Stimulated activated effector memory CD8-positive, alpha-beta T cell treated with anti-CD3 and anti-CD28 coated beads, Interleukin-12 subunit alpha, Interleukin-12 subunit beta, amount 100 ng/mL, for 72 hours (primary cell): ENCODE measurements at places on chromosomes 6 and 20.

- DNase-seq = no peak
Measured at GRCh38 chr20:13222319-13222716, 1.2 kb downstream of the ISM1 start.

DNA sequence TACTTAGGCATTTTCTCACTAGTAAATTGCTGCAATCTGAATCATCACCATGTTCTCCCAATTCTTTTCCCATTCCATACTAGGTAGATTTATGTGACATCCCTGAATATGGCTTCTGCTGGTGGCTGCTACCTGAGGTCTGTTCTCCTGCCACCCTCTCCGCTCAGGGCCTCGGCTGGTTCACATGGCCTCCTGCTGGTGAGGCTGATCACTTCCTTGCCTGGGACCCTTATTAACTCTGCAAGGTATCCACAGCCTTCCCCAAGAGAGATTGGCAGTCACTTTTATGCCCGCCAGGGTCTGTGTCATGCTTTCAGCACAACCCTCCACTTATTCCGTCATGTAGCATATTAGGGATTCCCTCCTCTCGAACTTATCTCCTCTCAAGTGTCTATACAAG, 424.5 kb upstream of the FLRT3 start:
- no peak for DNase-seq

DNA sequence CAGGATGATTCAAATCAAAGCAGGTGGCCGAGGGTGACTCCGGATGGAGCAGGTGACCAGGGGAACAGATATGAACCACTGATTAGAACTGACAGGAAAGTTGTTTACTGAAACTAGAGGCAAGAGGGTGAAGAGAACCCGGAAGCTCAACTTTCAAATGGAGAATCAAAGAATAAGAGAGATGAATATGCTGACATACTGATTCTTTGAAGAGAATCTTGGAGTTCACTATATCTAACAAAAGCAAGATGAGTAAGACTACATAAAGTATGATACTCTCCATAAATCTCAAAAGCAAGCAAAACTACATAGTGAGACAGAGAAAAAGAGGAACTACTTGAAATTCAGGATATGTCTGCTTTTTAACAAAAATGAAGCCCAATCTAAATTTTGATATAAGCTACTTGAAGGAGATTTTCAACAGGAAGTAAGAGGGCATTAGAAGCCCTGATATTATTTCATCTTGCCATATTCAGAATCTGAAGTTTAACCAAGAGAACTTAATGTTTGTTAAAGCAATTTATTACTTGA, 4.0 kb upstream of the UBD start:
- no peak for DNase-seq

DNA sequence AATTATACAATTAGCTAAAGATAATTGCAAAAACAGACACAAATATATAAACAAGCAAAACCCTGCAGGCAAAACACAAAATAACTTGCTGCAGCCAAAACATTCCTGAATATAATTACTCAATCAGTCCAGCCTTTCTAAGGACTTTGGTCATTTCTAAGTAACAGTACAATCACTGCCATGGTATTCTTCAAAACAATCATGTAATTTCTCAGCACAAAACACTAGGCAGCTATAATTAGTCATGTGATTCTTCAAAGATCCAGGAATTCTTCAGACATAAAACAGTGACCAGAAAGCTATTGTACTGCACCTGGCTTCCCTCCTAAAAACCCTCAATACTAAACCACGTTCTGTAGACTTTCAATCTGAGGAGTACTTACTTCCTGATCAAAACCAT, 881.1 kb downstream of the EPHA7 start:
- DNase-seq = no peak

DNA sequence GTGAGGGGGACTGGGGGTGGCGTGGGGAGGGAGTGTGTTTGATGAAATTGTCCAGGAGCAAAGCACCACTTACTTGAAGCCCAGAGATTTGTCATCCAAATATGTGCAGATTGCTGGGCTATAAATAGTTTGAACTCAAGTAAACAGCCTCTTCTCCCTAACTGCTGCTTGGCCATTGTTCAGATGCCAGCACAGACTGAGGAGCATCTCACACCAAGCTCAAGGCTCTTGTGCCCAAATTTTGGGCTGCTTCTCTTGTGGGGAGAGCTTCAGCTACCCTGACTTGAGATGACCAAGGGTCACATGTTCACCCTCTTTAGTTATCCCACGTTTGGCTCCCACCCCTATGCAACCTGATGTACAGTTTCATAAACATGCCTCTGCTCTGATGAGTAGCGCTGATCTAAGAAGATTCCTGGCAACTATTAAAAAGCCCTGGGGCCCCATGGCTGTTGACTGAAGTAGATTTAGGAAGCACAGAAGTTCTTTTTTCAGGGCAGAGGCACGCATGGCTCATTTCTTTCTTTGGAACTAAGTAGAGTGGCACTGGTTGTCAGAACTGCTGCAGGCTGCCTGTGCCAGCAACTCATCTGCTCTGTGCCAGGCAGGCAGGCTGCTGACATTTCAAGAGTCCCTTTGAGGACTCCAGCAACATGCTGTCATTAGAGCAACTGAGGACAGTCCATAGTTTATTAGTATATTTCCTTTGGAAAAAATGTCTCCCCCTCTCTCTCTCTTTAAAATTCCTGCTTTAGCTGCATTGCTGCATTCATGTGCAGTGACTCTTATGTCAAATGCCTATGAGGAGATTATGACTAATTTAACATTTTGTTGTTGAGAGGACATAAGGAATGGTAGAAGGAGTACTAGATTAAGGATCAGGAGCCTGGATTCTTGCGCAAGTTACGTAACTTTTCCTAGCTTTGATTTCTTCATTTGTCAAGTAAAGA, 9.6 kb upstream of the PKIG start:
- no peak for DNase-seq

DNA sequence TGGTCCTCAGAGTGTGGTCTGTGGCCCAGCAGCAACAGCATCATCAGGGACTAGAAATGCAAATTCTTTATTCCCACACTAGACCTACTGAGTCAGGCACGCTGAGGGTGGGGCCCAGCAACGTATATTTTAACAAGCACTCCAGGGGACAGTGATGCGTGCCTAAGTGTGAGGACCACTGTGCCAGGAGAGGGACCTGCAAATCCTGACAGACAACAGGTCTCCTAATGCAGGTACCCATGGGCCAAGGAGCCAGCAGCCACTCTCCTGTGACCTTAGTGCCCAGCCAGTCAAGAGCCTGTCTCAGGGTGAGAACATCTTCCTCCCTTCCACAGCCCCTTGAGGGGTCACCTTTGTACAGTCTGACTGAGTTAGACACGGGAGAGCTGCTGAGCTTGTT, 8.0 kb upstream of the MYLK2 start:
- no peak for DNase-seq

- DNase-seq = no peak
Measured at GRCh38 chr20:39123185-39123557, 161.0 kb downstream of the DHX35 start.

DNA sequence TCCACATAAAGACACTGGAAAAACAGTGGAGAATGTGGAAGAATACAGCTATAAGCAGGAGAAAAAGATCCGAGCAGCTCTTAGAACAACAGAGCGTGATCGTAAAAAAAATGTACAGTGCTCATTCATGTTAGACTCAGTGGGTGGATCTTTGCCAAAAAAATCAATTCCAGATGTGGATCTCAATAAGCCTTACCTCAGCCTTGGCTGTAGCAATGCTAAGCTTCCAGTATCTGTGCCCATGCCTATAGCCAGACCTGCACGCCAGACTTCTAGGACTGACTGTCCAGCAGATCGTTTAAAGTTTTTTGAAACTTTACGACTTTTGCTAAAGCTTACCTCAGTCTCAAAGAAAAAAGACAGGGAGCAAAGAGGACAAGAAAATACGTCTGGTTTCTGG, 57.1 kb downstream of the MAP3K4 start:
- DNase-seq = no peak

DNA sequence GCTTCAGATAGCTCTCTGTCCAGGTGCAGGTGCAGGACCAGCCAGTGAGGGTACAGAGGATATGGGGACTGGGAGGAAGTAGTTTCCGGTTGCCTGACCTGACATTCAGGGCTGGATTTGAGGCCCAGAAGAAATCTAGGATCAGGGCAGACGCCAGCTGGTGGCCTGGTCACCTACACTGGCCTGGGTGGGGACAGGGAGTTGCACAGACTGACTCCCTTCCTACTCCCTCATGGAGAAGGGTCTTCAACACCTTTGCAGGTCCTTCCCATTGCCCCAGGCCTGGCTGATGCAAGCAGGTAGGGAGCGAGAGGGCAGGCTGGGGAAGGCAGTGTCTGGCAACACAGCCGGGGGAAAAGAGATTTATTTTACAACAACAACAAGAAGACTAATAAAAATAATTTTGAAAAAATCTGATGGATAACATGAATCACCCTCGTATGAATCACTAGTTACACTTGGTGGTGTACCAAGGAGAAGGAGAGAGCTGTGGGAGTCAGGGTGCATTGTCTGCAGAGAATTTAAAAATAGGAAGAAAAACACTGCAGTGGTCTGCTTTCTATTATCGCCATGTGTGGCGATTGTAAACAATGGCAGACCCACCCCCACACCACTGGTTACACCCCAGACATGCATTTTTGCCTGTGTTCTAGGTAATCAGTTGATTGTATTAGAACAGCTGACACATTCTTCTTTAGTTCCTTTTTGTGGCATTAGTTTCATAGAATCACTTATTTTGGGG, 62.3 kb upstream of the SNX9 start:
- no peak for DNase-seq

- DNase-seq = no peak
Measured at GRCh38 chr6:145749632-145750031, 14.3 kb upstream of the EPM2A start.

DNA sequence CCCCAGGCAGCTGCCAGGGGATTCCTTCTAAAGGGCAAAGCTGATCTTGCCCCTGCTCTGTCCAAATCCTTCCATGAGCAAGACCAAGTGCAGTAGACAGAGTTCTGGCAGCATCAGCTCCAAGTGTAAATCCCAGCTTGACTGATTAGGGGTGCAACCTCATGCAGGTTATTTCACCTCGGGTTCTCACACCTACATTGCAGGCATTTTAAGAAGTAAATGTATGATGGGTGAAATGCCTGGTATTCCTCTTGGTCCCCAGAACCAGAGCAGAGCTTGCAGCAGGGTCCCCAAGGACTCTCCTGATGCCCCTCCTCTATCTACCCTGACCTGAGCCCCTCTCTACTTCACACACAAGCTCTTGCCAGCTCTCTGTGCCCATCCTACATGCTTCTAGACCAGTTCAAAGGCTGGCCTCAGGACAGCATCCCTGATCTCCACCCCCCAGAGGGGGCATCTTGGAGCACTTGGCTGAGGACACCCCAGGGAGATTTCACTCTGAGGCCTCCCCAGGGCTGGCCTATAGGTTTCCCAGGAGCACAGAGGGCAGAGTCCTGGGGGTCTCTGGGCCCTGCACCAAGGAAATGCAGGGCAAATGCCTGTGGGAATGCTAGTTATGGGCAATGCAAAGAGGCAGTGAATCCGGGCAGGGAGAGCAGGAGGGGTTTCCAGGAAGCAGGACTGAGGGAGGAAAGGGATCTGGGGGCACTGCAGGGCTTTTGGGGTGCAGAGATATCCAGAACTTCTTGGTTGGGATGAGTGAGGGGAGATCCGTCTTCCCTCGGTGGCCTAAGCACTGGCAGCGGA, 1.0 kb downstream of the LZTS3 start:
- DNase-seq = no peak

DNA sequence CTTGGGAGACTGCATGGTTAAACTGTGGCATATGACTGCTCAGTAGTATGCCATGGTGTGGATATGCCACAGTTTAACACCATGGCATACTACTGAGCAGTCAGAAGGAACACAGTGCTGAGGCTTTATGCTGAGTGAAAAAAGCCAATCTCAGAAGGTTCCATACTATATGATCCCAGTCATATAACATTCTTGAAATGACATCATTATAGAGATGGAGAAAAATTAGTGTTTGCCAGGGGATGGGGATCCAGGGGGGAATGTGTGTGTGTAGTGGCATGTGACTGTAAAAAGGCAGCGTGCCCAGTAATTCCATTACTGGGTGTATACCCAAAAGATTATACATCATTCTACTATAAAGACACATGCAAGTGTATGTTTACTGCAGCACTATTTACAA, 85.8 kb downstream of the FOXF2 start:
- DNase-seq = no peak

- no peak for DNase-seq
Measured at GRCh38 chr6:20755631-20756030, 221.4 kb downstream of the CDKAL1 start.

- DNase-seq = no peak
Measured at GRCh38 chr6:8054276-8054675, 9.9 kb downstream of the BLOC1S5 start.

DNA sequence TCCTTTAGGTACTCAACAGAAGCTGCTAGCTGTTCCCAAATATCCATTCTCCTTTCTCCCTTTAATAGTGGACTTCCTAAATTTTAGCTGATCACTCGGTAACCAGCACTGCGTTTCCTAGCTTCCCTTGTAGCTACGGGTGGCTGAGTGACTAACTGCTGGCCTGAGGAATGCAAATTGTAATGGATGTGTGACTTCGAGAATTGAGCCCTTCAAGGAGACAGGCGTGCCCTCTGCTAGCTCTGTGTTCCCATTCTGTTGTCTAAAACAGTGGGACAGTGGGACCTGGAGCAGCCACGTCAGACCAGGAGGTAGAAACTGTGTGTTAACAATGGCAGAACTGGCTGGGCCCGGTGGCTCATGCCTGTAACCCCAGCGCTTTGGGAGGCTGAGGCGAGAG, 56.5 kb downstream of the SCML4 start:
- no peak for DNase-seq

- no peak for DNase-seq
Measured at GRCh38 chr20:13118676-13119075, 102.4 kb upstream of the ISM1 start.

DNA sequence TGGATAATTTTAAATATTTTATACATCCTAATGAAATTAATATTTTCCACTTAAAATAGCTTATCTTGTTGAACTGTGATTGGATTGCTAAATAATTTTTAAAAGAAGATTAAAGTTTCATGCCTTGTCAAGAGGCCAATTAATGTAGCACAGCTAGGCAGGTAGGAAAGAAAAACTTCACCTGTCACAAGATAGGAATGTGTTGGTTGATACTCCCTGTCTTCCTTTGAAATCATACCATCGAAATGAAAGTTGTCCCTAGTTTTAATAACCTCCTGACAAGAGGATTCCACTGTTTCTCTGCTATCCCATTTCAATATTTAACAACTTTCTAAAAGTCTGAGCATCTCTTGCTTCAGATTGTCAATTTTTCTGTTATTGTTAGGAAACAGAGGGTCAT, 80.8 kb downstream of the BMP6 start:
- DNase-seq = no peak

DNA sequence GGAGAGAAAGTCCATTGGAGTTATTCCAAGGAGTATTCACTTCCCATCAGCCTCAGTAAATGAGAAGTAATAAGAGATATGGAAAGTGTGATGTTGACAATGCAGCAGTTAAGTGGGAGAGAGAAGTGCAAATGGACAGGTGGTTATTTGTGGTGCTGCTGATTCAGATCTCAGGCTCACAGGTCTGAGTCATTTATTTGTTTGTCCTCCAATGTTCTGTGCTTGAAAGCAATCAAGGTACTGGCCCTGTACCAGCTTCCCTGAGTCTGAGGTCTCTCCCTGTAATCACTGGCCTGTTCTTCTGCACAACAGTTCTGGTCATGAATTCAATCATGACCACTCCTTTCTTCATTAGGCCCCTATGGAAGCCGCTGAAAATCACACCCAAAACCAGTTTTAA, 827.7 kb downstream of the MAFB start:
- no peak for DNase-seq

GRCh38 chr6:110882274-110882619, 7.7 kb downstream of the AMD1 start:
- no peak for DNase-seq

GRCh38 chr6:142907544-142907943, 37.4 kb downstream of the HIVEP2 start:
- DNase-seq = peak; percentile 55
